ENCODE measurements at places on chromosomes 12 and 14.

- no peak for DNase-seq
Observed at GRCh38 chr14:39080886-39081285, 22.1 kb downstream of the SEC23A start.

DNA sequence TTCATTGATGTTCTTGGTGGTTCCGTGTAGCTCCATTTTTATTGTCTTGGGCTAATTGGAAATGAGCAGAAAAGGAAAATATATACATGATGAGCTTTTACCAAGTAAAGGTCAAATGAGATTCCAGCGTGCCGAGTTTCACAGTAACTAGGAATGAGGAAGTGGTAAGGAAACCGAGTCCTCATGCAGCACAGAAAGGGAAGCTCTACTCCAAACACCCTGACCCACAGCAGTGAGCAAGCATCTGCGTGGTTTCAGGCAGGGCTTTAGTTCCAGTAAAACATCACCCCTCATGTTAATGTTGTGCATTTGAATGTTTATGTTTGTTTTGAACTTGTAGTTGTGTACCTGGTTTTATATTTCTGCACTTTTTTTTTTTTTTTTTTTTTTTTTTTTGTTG, 208.0 kb downstream of the SLC41A2 start:
- DNase-seq, result peak; percentile 65

- no peak for DNase-seq
Observed at GRCh38 chr12:2422591-2422990, 369.8 kb downstream of the CACNA1C start.

DNA sequence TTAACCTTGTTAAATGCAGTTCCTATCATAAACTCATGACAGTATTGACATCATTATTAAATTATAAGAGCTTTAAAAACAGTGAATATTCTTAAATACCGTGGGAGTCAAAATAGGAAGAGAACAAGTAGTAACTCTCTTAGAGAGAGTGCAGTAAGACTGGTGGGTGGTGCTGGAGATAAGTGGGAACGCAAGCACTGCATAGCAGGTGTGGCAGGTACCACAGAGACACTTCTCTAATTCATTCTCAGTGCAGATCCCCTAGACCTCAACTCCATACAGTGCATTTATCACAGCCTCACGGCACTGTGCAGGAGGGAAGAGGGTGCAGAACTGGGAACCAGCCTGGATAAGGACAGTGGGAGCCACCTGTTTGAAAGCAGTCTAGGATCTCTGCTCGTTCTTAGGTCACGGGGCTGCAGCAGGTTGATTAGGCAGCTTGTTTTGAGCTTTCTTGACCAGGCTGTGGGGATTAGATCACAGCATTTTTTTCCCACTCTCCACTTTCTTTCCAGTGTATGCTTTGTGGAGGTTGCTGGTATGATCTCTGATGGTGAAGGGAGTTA, 165.6 kb downstream of the PRKCH start:
- no peak for DNase-seq

DNA sequence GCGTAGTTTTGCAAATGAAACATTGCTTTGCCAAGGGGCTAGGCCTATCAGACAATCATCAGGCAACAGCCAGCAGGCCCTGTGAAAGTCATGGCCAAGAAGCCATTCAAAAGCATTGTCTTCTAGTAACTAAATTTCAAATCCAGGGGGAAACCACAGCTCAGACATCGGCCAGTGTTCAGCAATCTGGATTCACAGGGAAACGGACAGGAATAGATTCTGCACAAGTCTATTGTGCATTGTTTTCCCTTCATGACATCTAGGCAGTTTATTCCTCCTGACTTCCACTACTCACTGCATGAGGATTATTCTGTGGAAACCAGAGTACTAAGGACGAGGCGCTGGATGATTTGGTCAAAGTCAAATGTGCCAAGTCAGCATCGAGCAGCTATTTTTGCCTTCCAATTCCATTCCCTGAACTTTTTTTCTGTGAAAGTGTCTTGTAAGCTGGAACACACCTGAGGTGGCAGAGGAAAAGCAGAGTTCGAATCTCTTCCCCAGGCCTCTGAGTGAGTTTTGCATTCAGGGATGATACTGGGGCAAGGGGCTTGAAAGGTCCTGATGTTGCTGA, 75.4 kb downstream of the VCPKMT start:
- no peak for DNase-seq

- DNase-seq, result no peak
Observed at GRCh38 chr12:49330032-49330619, 6.9 kb downstream of the C1QL4 start.

DNA sequence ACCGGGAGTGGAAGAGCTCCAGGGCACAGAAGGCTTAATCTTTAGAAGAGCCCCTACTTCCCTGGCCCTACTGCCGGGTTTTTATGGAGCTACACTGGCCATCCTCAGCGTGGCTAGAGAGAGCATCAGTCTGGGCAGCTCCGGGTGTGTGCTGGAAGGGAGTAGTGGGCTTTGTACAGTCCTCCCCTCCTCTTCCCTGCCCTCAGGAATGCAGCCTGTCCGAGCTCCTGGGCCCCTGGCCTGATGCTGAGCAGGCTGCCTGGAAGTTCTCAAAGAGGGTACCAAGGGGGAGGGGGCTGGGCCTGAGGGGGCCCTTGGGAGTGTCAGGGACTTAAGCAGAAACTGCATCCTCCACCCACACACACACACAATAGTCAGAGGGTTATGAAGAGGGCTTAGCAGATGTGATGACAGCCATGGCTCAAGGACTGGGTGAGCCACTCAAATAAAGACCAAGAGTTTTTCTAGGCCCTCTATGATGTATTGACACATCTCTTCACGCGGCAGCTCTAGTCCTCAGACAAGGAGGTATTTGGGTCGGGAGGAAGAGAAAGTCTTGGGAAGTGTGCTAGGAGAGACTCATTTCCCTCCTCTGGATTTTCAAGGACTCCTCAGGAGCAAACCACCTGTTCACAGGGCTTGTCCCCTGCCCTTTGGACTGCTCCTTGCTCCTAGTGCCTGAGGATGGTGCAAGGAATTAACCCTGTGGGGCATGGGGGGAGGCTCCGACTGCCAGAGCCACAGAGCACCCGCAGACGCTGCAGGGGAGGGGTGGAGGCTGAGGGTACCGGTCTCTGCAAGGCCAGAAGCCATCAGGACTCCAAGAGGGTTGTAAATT, 16.5 kb upstream of the FIGNL2 start:
- DNase-seq, result no peak

DNA sequence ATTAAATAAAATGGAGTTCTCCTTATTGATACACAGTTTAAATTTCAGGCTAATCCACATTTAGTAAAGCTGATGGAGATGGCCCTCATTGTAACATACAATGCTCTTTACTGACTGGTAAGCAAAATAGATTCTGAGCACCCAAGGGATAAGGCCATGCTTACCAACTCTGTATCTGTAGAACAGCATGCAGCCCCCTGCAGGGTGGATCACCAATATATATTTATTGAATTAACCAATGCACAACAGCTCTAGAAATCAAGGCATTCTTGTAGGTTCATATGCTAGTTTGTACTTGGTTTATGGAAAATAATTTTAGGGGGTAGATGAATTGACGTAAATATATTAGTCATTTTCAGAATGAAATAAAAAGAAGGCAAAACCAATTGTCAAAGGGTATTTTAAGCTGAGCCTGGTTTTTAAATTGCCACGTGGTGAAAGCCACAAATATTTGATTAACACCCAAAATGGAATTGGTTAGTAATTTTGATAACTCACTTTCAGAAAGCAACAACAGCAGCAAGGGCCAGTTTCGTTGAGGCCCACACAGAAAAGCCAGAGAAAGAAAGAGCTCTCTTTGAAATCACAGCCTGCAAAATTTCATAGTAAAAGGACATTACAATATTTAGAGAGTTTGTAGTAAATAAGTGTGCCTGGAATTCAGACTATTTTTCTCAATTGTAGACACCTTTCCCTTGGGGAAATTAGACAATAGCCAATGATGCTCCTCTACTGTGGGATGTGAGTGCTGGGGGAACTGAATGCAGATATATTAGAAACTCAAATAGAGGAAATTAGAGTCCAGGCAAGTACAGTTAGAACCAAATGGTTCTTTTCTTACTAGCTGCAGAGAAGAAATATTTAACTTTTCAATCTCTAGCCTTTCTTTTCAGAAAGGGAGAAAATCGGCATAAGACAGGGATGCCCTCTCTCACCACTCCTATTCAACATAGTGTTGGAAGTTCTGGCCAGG, 216.2 kb upstream of the ABCD2 start:
- DNase-seq, result peak; percentile 2

- DNase-seq, result no peak
Observed at GRCh38 chr14:37924622-37925021, 283.1 kb upstream of the SSTR1 start.

DNA sequence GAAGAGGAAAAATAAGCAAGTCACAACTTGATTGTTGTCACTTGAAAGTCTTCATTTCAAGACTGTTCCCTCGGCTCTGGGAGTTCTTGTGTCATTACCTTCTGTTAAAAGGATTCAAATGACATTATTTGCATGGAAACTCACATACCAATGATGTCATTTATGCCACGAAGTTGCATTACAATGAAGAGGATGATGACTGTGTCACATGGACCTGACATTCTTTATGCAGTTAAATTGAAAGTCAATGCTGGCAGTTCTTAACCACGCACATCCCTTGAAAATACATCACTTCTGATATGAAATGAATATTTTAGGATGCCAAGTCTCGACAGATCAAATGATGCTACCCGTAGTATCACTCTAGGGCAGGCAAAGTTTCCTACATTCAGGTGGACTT, 1069.5 kb downstream of the VRK1 start:
- no peak for DNase-seq

GRCh38 chr12:65902500-65902899, 78.2 kb downstream of the HMGA2 start:
- peak; percentile 24 for DNase-seq

DNA sequence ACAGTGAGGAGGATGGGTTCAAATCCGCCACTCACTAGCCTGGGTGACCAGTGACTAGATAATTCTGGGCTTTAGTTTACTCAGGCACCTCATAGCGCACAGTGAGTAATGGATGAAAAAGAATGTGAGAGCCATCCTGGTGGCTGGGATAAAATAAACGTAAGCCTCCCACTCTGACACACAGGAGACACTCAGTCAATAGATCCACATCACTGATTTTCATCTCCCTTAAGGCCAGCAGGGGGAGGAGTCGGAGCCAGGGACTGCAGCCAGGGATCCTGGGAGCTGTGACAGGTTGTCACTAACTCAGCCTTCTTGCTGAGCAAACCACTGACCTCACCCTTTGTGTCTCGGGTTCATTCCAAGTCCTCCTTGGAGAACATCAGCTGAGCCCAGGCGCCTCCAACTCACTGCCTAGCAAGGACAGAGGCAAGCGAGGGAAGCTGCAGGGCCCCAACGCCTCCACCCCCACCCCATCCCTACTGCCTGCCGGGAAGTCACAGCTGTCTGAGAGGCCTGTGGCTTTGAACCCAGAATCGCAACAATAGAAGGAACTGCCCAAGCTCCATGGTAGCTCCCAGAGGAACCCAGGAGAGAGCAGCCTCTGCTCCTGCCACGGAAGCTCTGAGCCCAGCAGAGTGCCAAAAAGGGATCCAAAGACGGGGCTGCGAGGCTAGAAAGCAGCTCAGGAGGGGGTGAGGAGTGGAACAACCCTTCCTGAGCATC, 30.7 kb downstream of the PXN start:
- no peak for DNase-seq

- no peak for DNase-seq
Observed at GRCh38 chr12:112716099-112717093, 75.2 kb upstream of the RPH3A start.

GRCh38 chr12:91511795-91512420, 329.3 kb upstream of the DCN start:
- no peak for DNase-seq

Data from GM12864 (cell line).